Renal cortical epithelial cell (primary cell): ENCODE measurements at places on chromosomes 4 and X. TPM values are rescaled to one million over a fixed set of nuclear protein-coding genes. Genes with fewer than 3 reads are reported as not detected.

DNA sequence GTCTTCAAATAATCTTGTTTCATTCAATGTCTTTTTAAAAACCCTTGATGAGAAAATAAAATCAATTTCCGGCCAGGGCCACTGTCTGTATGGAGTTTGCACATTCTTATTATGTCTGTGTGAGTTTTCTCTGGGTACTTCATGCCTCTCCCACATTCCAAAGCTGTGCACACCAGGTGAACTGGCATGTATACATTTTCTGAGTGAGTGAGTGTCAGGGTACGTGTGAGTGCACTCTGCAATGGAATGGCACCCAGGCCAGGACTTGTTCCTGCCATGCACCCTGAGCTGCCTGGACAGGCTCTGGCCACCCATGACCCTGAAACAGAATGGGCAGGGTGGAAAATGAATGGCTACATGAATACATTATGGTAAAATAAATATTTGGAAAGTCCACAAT lies 61.3 kb downstream of the UBE2NL start:
- DNase-seq = no peak

GRCh38 chr4:6049985-6050384 lies 31.8 kb upstream of the C4orf50 start:
- DNase-seq = no peak

The CSAG2 gene
- not detected in 2 replicates for total RNA-seq

GRCh38 chr4:116202524-116202923 lies 882.9 kb downstream of the TRAM1L1 start:
- DNase-seq = no peak

The EXOC1L gene
- not detected in 2 replicates for total RNA-seq

DNA sequence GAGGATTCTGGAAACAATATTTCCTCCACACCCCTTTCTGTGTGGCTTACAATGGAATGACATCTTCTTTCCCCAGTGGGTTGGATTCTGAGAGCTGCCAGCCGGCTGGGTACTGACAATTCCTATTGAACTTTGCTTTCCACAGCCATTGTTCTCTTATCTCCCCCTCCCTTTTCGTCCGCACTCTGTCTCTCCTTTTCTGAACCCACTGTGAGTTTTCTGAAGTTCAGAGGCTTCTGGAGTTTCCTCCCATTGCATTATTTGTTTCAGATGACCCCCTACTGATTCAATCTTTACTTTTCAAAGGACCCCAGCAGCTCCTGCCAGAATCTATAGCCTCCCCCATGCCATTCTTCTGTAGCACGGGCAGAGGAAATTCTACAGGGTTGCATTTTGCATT lies 10.4 kb downstream of the SMPX start:
- no peak for DNase-seq

- DNase-seq = peak; percentile 41
These were observed 35.4 kb upstream of the TMEM184C start for GRCh38 chr4:147581606-147582350.

DNA sequence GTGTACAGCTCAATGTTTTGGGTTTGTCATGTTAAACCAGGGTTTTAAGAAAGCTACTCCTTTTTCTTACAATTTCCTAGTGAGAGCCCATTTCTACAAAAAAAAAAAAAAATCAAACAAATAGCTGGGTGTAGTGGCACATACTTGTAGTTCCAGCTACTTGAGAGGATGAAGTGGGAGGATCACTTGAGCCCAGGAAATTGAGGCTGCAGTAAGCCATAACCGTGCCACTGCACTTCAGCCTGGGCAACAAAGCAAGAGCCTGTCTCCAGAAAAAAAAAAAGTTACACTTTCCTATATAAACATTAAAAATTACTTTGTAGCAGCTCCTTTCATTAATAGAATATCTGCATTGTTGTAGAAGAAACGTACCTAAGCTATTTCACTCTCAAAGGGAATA lies 166.7 kb downstream of the HS6ST2 start:
- no peak for DNase-seq

GRCh38 chr4:108280072-108280471 lies 111.3 kb upstream of the LEF1 start:
- no peak for DNase-seq

- peak; percentile 72 for DNase-seq
These were observed 321.7 kb upstream of the FSTL5 start for GRCh38 chr4:162485486-162485885.

The GPR50 gene
- total RNA-seq = not detected in 2 replicates
